ENCODE measurements at places on chromosomes 12 and 14.

DNA sequence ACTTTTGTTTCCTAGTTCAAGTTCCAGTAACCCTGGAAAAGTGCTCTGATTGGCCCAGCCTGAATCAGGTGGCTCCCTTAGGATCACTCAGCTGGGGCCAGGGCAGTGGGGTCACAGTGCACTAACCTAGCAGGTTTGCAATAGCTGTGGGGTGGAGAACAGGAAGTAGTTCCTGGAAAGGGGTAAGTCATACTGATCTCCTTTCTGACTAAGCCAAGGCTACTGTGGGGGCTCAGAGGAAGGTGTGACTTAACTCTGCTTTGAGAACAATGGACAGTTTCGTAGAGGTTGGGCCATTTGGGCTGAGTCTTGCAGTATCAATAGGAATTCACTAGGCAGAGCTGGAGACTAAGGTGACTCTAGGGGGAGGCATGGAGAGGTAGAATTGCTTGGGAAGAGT is 89.4 kb downstream of the KIF26A start:
- DNase-seq = no peak

GRCh38 chr12:57089271-57090245 is 644 bp downstream of the NAB2 start:
- no peak for DNase-seq

- no peak for DNase-seq
These were observed 2.1 kb downstream of the PLD4 start for GRCh38 chr14:104926619-104927431.

GRCh38 chr12:112759786-112760185 is 31.8 kb upstream of the RPH3A start:
- no peak for DNase-seq

DNA sequence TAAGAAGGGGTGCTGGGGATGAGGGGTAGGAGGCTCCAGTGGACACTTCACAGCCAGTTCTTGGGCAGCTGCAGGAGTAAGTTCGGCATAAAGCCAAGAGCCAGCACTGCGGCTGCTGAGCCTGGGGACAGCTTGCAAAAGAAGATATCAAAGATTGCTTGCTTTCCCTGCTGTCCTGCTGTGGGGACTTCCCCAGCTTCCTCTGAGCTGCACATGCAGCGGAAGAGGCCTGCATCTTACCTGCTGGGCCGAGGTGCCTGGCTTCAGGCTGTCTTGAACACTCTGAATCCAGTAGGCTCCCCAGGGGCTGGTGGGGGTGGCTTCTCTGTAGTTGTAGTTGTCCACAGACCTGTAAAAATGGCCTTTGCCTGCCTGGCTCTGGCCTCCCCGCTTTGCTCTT is 1.3 kb downstream of the CHGA start:
- no peak for DNase-seq

- no peak for DNase-seq
These were observed 5.3 kb downstream of the BHLHE41 start for GRCh38 chr12:26119391-26119989.

DNA sequence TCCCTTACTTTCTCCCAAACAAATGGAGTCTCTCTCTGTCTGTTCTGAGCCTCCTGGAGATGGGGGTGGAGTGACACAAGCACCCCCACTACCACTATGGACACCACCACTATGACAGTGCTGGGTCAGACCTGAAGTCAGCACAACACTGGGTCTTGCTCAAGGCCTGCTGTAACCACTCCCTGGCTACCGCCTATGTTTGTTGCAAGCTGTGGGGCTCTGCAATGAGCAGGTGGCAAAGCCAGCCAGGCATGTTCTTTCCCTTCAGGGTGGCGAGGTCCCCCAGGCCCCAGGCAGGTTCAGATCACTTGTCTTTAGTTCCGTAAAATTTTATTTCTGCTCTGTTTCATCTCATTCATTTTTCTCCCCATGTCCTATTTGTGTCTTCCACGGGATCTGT is 349.8 kb downstream of the TMEM121 start:
- no peak for DNase-seq
